CD4-positive, alpha-beta memory T cell (primary cell): ENCODE measurements at places on chromosomes 7 and 10. TPM values are rescaled to one million over a fixed set of nuclear protein-coding genes. Genes with fewer than 3 reads are reported as not detected.

DNA sequence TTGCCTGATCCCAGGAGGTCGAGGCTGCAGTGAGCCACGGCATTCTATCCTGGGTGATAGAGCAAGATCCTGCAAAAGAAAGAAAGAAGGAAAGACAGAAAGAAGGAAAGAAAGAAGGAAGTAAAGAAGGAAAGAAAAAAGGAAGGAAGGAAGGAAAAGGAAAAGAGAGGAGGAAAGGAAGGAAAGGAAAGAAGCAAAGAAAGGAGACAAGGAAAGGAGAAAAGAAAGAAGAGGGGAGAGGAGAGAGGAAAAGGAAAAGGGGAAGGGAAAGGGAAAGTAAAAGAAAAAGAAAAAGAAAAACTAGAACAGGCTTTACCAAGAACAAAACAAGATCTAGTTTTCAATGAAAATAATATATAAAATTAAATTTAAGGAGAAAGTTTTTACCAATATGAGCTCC, 15.0 kb downstream of the NEBL start:
- no peaks in the 10 kb centered on the region for H3K27me3 ChIP-seq
- DNase-seq, result no peak
- H3K27ac ChIP-seq, result no peak overlapping the region
- H3K36me3 ChIP-seq, result no peaks in the 10 kb centered on the region
- H3K4me3 ChIP-seq, result no peak overlapping the region
- H3K4me1 ChIP-seq, result no peaks in the 10 kb centered on the region

- H3K36me3 ChIP-seq, result no peaks in the 10 kb centered on the region
- no peak overlapping the region for H3K4me3 ChIP-seq
- no peaks in the 10 kb centered on the region for H3K27me3 ChIP-seq
- DNase-seq, result no peak
- H3K4me1 ChIP-seq, result no peaks in the 10 kb centered on the region
Observed at GRCh38 chr7:77458786-77459185, 42.6 kb upstream of the GSAP start.

- no peaks in the 10 kb centered on the region for H3K4me1 ChIP-seq
- no peak for DNase-seq
- H3K36me3 ChIP-seq, result no peaks in the 10 kb centered on the region
- H3K27ac ChIP-seq, result no peak overlapping the region
Observed at GRCh38 chr7:101896941-101897340, 79.5 kb downstream of the CUX1 start.

- no peaks in the 10 kb centered on the region for H3K4me1 ChIP-seq
- no peak overlapping the region for H3K4me3 ChIP-seq
- H3K27me3 ChIP-seq, result no peaks in the 10 kb centered on the region
- no peaks in the 10 kb centered on the region for H3K36me3 ChIP-seq
Observed at GRCh38 chr10:58086144-58086762, 181.4 kb downstream of the IPMK start.

- no peaks in the 10 kb centered on the region for H3K4me1 ChIP-seq
- H3K4me3 ChIP-seq, result no peak overlapping the region
- DNase-seq, result peak; percentile 14
- no peaks in the 10 kb centered on the region for H3K27me3 ChIP-seq
Observed at GRCh38 chr10:23525406-23525805, 86.5 kb downstream of the OTUD1 start.

DNA sequence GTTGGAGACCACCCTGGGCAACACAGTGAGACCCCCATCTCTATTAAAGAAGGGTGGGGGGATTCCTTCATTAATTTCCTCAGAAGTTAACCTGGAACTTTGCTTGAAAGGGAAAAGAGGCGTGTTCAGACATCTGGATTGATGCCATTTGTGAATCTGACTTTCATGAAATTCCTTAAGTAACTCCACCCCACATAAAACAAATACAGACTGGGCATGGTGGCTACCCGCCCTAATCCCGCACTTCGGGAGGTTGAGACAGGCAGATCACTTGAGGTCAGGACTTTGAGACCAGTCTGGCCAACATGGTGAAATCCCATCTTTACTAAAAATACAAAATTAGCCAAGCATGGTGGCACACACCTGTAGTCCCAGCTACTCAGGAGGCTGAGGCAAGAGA, 75.0 kb downstream of the EEPD1 start:
- no peak overlapping the region for H3K27ac ChIP-seq
- no peak overlapping the region for H3K4me3 ChIP-seq
- DNase-seq, result no peak
- no peaks in the 10 kb centered on the region for H3K4me1 ChIP-seq
- no peaks in the 10 kb centered on the region for H3K36me3 ChIP-seq

Gene TLX1
- total RNA-seq, result not detected

- no peak within 1 kb of the TSS for H3K27ac ChIP-seq
- no peak within 1 kb of the TSS for H3K4me3 ChIP-seq
- no peaks in the 10 kb centered on the region for H3K36me3 ChIP-seq
- H3K27me3 ChIP-seq, result no peaks in the 10 kb centered on the region
Observed at GRCh38 chr7:130344271-130344866, at the start of gene CPA5. TSS of gene CPA5 (plus strand) at chr7:130344816. CDS start at chr7:130346486, 1,670 bp downstream.

DNA sequence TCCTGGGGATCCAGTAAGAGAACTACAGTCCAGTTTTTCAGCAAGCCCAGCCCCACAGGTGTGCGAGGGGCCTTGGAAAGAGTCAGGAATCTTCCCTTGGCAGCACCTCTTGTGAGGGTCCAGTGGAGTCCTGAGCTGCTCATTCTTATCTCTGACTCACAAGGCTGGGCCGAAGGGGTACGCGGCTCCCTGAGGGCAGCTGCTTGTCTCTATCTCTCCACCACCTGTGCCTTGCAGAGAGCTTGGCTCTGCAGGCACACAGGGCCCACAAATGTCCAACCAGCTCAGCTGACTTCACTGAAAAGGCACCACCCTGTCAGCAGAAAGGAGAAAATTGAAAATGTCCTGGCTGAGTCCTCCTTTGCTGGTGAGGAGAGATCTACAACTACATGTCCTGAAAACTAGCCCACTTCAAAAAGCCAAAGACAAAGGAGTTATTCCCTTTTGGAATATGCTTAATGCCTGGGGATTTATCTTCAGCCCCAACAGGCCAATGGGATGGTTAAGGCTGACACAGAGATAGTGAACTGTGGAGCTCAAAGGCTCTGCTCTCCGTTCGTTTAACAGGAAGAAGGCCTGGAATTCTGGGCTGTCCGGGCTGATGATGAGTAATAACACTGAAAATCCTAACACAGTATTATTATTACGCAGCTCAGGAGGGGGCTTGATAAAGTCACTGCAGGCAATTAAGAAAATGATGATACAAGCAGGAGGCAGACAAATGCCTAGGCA, 23.4 kb downstream of the UROS start:
- H3K27me3 ChIP-seq, result no peaks in the 10 kb centered on the region
- no peak overlapping the region for H3K4me3 ChIP-seq
- H3K4me1 ChIP-seq, result no peaks in the 10 kb centered on the region

Gene MBLAC1
- 6.4 TPM for total RNA-seq

DNA sequence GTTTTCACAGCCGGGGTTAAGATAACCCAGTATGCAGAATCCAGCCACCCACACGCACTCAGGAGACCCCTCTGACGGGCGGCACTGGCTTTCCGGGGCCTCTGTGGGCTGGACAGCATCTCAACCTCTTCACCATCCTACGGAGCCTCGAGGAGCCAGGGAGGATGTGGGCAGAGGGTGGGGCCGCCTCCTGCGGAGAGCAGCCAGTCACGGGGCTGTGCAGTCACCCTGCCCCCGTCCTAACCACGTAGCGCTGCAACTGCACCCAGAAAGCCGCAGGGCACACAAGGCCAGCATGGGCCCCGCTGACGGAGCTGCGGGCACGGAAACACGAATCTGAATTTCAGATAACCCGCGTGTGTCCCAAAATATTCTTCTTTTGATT, 270.3 kb downstream of the ELFN1 start:
- peaks cover 18% of the 10 kb centered on the region for H3K36me3 ChIP-seq
- peaks cover 72% of the 10 kb centered on the region for H3K4me1 ChIP-seq
- DNase-seq, result peak; percentile 95
- H3K27me3 ChIP-seq, result no peaks in the 10 kb centered on the region
- H3K27ac ChIP-seq, result peak overlapping the region; percentile 93

- H3K36me3 ChIP-seq, result no peaks in the 10 kb centered on the region
- H3K4me1 ChIP-seq, result no peaks in the 10 kb centered on the region
- no peak overlapping the region for H3K27ac ChIP-seq
Observed at GRCh38 chr10:12539350-12540164, 190.2 kb downstream of the CAMK1D start.

- H3K27ac ChIP-seq, result no peak overlapping the region
- no peaks in the 10 kb centered on the region for H3K27me3 ChIP-seq
- H3K4me1 ChIP-seq, result no peaks in the 10 kb centered on the region
- DNase-seq, result no peak
Observed at GRCh38 chr7:179209-179681, 13.1 kb upstream of the FAM20C start.

Gene CCDC7
- 70.3 TPM for total RNA-seq
